Myocyte (in vitro differentiated cells): ENCODE measurements at places on chromosomes 7 and 10. TPM values are rescaled to one million over a fixed set of nuclear protein-coding genes. Genes with fewer than 3 reads are reported as not detected.

DNA sequence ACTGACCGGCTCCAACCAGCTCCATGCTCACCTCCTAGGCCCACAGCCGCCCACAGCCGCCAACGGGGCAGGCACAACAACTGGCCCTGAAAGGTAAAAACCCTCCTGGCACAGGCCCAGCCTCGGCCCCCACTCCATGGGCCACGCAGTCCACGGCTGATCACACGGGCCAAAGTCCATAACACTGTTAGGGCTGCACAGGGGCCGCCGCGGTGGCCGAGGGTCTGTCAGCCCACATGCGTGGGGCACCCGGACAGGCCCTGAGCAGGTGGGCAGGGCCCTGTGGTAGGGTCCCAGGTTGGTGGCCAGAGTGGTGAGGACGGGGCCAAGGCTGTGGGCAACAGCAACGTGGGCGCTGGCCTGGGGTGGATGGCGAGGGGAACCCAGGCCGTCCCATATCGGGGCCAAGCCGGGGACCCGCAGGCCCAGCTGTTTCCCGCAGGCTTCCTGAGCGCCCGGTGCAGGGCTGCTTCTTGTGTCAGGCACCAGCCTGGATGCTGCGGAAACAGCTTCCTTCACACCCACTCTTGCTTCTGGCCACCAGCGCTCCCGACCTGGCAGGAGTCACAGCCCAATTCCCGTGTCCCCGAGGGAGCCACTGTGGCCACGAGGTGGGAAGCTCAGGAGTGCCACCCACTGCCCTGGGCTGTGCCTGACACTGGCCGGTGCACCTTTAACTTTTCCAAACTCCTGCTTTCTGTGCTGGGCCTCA, 29.2 kb downstream of the CYP2W1 start:
- DNase-seq, result no peak

DNA sequence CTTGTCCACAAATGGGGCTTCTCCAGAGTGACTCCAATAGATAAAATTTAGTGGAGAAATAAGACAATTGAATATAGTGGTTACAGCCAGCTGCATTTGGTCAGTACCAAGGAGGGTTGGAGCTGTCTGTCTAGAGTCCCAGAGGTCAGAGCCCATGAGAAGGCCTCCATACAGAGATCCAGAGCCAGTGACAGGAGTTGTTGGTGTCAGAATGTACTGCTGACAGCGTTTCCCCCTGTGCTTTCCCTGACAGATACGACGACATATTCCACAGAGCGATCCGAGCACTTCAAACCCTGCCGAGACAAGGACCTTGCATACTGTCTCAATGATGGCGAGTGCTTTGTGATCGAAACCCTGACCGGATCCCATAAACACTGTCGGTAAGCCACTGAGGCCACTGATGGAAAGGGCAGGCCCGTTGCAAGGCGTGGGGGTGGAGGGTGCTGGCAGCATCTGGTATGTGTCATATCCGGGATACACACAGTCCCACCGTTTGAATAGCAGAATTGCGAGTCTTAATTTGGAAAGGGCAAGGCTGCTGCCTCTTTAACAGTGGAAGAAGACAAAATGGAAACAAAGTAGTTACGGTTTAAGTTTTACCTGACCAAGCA, 483.6 kb downstream of the NRG3 start:
- no peak for DNase-seq

GRCh38 chr7:155721056-155721455, 76.6 kb downstream of the RBM33 start:
- peak; percentile 43 for DNase-seq

- DNase-seq, result no peak
These were observed 119.5 kb downstream of the OTUD1 start for GRCh38 chr10:23558361-23558799.

GRCh38 chr7:131544449-131545301, 11.8 kb downstream of the PODXL start:
- DNase-seq, result peak; percentile 55

GRCh38 chr7:98949336-98950044, 71.2 kb downstream of the TRRAP start:
- DNase-seq, result no peak

DNA sequence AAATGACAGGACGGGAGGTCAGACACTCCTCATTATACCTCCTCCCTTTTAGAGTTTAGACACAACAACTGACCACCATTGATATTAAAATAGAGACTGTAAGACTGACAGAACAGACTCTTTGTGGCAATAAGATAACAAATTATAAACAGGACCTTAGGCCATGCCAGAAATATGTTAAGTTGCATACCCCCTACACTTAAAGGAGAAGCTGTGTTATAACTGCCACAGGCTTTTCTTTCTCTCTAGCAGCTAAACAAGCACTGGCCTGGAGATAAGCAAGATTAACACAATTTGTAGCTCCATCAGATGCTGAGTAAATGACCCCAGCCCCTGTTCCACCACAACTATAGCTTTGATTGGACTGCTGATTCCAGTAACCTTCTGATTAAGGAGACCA, 10.5 kb upstream of the UNC5B start:
- DNase-seq, result no peak

- DNase-seq, result peak; percentile 19
These were observed 187.4 kb upstream of the TMEM72 start for GRCh38 chr10:44723619-44724325.

DNA sequence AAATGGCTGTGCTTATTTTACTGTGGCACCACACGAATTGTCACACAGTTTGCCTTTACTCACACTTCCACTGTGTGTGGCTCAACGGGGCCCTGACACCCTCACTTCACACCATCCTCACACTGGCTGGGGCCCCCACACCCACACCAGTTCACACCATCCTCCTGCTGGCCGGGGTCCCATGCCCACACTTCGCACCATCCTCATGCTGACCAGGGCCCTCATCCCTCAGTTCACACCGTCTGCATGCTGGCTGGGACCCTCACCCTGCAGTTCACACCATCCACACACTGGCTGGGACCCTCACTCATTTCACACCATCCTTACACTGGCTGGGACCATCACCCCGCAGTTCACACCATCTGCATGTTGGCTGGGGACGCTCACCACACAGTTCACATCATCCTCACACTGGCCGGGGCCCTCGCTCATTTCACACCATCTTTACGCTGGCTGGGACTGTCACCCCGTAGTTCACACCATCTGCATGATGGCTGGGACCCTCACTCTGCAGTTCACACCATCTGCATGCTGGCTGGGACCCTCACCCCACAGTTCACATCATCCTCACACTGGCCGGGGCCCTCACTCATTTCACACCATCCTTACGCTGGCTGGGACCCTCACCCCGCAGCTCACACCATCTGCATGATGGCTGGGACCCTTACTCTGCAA, 36.0 kb downstream of the BRI3 start:
- DNase-seq, result no peak

- DNase-seq, result peak; percentile 91
These were observed 1.9 kb downstream of the TTYH3 start for GRCh38 chr7:2633538-2634266.

- no peak for DNase-seq
These were observed 17.8 kb upstream of the FOXL3 start for GRCh38 chr7:272108-272615.

GRCh38 chr7:128115821-128116723, 84.8 kb upstream of the LRRC4 start:
- DNase-seq, result no peak

DNA sequence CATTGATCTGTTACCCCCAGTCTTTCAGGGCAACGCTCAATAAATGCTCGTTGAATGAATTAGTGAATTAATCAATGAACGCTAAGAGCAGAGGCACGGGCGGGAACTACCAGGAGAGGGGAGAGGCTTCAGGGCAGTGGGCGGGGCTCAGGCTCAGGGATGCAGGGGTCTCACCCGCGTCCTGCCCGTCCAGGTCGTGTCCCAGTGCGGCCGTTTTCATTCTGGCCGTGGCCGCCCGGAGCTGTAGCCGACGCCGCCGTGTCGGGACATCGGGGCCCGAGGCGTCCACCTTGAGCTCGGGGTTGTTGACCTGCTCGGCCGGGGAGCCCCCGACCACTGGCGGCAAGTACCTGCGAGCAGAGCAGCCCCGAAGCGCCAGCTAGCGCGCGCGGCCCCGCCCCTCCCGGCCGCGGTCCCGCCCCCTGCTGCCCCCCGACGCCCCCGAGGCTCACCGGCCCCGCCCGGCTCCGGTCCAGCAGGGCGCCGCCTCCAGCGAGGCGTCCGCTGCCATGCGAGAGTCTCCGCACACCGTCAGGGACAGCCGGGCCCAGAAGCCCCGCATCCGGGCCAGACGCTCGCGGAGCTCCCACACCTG, 2.8 kb upstream of the GAL3ST4 start:
- no peak for DNase-seq

- no peak for DNase-seq
These were observed 249.0 kb downstream of the TNS3 start for GRCh38 chr7:47332681-47333553.

DNA sequence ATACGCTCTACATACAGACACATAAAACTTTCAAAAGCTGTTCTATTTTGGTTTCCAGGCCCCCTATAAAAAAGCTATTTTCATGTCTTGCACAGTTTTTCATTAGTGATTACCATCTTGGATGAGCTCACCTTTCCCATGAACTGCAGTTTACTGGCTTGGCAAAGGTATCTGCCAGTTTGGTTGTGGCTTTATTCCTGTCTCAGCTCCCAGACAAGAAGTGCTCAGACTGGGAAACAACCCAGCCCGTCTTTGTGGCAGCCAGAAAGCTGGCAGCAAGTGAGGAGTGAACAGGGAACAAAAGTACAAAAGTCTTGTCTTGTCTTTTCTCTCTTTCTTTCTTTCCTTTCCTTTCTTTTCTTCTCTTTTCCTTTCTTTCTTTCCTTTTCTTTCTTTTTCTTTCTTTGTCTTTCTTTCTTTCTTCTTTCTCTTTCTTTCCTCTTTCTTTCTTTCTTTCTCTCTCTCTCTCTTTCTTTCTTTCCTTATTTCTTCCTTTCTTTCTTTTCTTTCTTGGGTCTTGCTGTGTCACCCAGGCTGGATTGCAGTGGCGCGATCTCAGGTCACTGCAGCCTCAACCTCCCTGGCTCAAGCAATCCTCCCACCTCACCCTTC, 138.8 kb downstream of the CFAP58 start:
- DNase-seq, result no peak

ATG9B gene
- total RNA-seq, result 0.11 and 0.21 TPM in 2 replicates

UCN3 gene
- not detected in 2 replicates for total RNA-seq

HOXA4 gene
- 5.0 and 6.7 TPM in 2 replicates for total RNA-seq

BMS1 gene
- total RNA-seq, result 15.7 and 16.2 TPM in 2 replicates

VWDE gene
- total RNA-seq, result not detected in 2 replicates

CPA5 gene
- total RNA-seq, result 0.16 and 0.21 TPM in 2 replicates

HKDC1 gene
- 0.10 and 0.11 TPM in 2 replicates for total RNA-seq

AMPH gene
- total RNA-seq, result not detected in 2 replicates
